Panc1 (cell line): ENCODE measurements at places on chromosomes 1 and 21. TPM values are rescaled to one million over a fixed set of nuclear protein-coding genes. Genes with fewer than 3 reads are reported as not detected.

DNA sequence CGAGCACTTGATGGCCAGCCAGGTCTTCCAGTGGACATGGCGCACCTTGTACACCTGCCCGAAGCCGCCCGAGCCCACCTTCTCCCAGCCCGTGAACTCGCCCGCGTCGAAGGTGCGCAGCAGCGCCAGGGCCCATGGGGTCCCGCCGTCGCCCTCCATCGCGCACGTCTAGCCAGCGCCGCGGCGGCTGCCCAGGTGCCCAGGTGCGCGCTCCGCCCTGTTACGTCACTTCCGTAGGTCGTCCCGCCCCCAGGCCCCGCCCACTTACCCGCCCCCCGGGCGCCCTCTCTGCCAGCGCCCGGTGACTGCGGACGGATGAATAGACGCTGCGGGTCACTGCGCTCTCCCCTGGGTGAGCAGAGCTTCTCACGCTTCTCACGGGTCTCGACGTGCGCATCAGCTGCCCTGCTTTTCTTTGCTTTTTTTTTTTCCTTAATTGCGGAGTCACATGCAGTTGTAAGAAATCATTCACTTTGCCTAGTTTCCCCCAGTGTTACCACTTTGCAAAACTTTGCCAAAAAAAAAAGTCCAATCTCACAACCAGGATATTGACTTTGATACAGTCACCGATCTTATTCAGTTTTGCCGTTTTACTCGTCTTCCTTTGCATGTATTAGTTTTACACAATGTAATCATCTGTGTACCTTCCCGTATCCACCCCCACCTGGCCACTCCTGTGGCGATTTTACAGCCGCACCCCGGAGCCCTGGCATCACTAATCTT is at the start of gene RIPK4:
Gene RIPK4 (minus strand): TSS at position 170 of the 723 bp plus-strand sequence. CDS start 11 bp downstream, at position 159.
- no peak for DNase-seq

- DNase-seq = no peak
Measured at GRCh38 chr21:29896884-29897283, 42.9 kb downstream of the GRIK1 start.

GRCh38 chr1:27666791-27667254 is 5.2 kb downstream of the IFI6 start:
- DNase-seq = no peak

GRCh38 chr1:173869021-173869359 is 810 bp downstream of the ZBTB37 start:
- DNase-seq = no peak

DNA sequence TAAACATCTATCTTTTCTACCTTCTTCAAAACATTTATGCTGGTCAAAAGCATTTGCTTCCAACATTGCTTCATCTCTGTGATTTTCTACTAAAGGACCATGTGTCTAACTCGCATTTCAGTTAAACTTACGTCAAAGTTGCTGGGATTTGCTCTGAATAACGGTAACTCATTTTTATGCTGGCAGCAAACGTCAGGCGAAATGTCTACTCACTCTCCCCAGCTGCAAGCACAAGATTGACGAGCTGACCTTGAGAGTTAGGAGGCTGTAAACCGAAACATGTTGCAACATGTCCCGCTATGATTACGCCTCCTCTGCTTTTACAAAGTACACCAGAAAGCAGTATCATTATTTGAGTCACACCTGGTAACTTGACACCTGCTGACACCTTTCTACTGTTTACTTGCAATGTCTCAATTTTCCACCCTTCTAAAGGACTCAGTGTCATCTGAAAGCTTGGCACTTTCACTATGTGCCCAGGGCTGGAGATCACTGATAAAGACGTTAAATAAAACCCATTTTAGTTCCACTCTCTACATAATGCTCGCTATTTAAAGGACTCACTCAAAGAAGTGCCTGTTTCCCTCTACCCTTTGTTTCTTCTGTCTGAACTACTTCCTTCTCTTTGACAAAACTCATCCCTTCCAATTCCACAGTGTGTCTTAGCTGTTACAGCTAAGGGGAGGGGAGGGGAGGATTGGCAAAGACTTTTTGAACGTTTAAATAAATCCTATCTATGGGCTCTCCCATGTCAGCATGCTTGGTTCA is 111.9 kb downstream of the PTPN14 start:
- DNase-seq = no peak

DNA sequence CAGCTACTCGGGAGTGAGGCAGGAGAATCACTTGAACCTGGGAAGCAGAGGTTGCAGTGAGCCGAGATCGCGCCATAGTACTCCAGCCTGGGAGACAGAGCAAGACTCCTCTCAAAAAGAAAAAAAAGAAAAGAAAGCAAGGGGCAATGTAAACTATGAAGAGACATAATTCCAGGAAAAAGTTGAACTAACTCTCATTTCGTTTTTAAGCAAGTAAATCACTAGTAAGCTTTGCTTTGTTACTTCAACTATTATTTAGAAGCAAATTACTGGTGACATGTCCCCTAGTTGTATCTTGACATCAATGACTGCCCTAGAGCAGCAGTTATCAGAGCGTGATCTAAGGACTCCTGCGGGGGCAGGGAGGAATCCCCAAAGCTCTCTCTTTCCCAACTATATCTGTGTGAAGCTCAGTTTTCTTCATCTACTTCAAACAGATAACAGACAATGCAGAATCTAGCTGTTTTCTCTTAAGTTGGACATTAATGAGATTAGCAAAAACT is 18.7 kb downstream of the CLSTN1 start:
- DNase-seq = no peak

DNA sequence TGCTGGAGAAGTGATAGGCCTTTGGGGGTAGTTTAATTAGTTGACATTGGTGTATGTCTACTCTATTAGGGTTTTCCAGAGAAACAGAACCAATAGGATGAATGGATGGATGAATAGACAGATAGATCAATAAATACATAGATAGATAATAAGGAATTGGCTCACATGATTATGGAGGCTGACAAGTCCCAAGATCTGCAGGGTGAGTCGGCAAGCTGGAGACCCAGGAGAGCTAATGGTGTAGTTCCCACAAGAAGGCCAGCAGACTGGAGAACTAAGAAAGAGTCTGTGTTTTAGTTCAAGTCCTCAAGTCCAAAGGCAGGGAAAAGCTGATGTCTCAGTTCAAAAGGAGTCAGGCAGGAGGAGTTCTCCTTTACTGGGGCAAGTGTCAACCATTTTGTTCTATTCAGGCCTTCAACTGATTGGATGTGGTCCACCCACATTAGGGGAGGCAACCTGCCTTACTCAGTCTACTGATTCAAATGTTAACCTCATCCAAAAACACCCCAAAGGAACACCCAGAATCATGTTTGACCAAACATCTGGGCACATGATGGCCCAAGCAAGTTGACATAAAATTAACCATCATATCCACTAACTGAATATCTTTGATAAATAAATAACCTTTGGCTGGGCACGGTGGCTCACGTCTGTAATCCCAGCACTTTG is 4.5 kb upstream of the SDE2 start:
- DNase-seq = no peak

DNA sequence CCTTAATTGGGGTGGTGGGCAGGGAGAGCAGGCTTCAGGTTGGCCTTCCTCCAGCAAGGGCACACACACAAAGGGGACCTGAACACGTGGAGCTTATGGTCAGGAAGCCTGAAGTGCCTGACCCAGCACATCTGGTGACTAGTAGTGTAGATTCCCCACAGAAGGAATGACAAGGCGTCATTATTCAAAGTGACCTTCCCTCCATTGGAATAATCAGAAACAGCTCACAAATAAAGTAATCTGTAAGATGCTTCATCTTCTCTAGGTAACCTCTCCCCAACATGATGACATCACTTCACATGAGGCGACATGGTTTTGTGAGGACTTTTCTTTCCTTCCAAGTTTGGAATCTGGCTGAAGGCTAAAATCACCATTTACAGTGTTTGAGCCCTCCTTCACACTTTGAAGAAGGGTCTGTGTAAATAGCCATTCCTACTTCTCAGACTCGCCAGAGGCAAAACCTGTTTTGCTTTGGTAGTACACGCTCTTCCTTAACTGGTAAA is 32.8 kb upstream of the ERG start:
- no peak for DNase-seq

GRCh38 chr1:39639305-39640130 is at the start of gene HEYL:
Gene HEYL, minus strand, starts transcription at chr1:39639643. Its CDS starts 18 bp downstream, at chr1:39639625.
- DNase-seq = peak; percentile 32

GRCh38 chr1:83318366-83318765 is 680.6 kb downstream of the TTLL7 start:
- no peak for DNase-seq

Gene YBEY
- 10.7 TPM for total RNA-seq

Gene FAM72D
- total RNA-seq = 12.8 TPM

Gene SCCPDH
- 40.2 TPM for total RNA-seq

Gene PLA2G2D
- not detected for total RNA-seq
